ENCODE measurements at places on chromosomes 2 and 18.

DNA sequence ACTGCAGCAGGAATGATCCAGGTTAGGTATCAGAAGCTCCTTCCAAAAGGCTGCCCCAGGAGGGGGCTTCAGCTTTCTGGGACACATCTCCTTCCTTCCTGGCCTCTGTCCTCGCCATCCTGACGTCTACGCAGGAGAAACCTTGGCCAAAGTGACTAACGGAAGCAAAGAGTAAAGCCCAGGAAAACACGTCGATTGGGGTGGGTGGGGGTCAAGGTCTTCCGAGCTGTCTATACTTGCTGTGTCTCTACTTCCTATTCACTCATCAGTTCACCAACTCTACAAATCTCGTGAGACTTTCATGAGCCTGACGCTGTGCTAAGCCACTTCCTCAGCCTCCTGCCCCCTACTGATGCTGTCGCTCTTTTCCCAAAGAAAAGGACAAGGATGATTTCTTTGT is 212.6 kb downstream of the TNS1 start:
- no peak for DNase-seq

- no peak for DNase-seq
Measured at GRCh38 chr2:241193271-241193670, 4.8 kb downstream of the ANO7 start.

GRCh38 chr2:118687192-118687591 is 160.3 kb downstream of the EN1 start:
- no peak for DNase-seq

- no peak for DNase-seq
Measured at GRCh38 chr2:161122772-161123530, 37.3 kb upstream of the TANK start.

- DNase-seq = no peak
Measured at GRCh38 chr2:190794377-190794776, 86.2 kb upstream of the GLS start.

GRCh38 chr2:174691201-174691779 is 73.0 kb downstream of the CHRNA1 start:
- no peak for DNase-seq

- no peak for DNase-seq
Measured at GRCh38 chr2:44207102-44207501, 38.4 kb downstream of the PPM1B start.

GRCh38 chr2:10918661-10919409 is 7.1 kb downstream of the KCNF1 start:
- no peak for DNase-seq

DNA sequence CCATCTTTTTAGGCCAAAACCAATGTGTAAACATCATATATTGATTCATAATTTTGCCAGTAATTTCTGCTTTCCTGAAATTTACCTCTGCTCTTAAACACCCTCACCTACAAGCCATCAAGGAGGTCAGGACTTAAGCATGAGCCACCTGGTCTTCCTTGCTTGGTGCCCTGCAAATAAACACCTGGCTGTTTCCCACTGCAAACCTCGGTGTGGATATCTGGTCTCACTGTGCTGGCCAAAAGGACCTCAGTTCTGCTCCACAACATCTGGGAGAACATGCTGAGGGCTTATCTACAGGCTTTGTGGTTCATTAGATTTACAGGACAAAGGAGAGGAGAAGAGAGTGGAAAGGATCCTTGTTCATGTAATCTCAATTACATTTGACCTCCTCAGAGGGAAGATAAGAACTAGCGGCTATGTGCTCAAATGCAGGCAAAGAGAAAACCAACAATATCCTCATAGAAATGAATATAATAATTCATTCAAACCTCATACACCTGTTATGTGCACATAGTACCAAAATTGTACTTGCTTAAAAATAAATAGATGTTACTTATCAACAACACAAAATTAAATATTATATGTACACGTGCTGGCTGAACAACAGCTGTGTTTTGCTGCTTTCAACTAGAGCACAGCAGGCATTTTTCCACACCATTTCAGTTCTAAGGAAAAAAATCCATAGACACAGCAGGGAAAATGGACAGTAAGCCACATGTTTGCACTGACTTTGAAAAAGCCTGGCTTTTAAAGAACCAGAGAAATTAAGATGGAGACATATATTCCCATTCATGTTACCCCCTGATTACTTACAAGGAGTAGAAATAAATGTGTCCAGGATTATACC is 465.1 kb downstream of the LPIN1 start:
- DNase-seq = no peak

DNA sequence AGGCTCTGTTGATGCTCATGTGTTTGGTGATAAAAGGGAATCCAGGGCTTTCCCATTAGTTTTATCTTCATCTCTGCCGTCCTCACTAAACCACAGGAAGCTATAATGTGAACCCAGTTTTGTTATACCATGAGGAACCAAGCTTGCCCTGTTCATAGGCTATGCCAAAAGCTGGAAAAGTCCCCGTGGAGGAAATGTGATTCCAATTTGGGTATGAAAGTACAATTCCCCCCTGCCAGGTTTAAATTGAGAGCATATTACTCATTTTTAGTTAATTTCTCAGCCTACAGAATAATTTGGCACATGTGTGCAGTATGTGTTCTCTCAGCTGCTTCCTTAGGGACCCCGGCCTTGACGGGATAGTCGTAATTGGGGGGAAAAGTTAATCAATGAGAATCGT is 327.4 kb downstream of the RND3 start:
- DNase-seq = no peak

DNA sequence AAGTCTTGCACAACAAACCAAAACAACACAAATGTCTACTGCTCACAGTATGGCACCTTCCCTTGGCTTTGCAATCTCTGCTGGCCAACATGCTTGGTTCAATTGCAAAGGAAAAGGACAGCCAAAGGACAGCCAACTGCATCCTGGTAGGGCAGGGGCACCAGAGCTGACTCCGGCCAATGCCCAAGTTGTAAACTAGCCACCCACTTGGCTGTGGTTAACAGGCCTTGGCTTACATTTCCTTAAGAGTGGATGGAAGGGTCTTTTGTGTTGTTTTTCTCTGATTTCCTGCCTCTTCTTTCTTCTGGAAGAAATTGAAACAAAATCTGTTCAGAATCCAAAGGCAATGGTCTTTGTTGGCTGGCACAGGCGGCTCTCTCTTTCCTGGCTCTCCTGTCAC is 119.1 kb upstream of the TRIB2 start:
- no peak for DNase-seq

DNA sequence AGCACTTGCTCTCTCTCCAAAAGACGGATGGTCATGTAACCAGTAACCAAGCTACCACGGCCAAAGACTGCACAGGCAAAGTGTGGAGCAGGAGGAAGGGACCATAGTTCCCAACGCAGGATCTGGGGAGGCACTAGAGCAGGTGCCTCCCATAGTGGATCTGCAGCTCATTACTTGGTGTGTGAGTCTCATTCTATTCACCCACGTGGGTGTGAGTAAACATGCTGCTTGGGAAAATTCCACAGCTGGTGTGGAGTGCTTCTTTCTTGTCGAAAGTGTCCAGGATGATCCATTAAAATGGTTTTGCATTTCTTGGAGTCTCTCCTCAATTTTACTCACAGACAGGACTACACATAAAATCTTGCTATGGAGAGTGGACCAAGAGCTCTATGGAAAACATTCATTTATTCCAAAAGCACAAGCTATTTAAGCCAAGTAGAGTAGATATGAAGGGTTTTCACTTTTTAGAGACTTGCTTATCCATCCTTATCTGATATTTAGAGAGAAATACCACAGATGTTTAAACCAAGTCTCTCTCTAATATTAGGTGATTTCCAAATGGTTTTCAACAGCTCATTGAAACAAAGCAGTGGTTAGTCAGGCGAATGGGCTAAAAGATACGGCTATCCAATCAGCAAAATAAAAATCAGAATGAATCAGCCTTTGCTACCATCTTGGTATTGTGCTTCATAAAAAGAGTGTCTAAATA is 104.3 kb upstream of the CCDC195 start:
- DNase-seq = no peak

- no peak for DNase-seq
Measured at GRCh38 chr18:67776929-67777328, 260.4 kb upstream of the DSEL start.

DNA sequence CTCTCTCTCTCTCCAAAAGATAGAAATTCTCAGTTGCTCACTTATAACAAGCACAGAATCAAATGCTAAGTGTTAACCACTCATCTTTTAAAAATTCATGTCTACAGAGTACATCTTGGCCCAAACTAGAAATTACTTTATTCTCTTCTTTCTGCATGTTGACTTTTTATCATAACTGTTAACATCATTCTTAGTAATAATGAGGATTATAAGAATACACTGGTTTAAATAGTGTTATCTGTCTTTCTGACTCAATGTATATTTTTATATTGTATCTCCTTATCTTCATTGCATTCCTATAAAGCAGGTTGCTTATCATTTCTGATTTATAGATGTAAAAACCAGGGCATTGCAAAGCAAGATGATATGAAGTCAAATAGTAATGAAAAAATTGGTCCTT is 17.8 kb upstream of the KLF7 start:
- no peak for DNase-seq

DNA sequence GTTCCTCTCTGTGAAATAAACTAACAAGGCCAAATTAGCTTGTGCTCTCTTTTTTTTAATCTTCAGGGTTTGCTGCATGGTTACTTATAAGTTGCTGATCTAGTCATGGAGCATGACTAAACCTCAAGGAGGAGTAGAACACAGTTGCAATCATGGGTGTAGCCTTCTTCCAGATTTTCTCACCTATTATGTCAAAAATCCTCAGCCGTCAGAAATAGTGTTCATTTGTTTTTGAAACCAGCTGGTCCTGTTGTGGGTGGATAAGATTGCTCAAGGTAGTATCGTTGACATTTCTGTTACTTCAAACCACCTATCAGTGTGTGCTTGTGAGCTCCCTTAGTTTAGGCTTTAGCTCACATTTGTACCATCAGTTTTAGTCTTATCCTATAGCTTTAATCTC is 11.2 kb downstream of the RELCH start:
- DNase-seq = no peak

DNA sequence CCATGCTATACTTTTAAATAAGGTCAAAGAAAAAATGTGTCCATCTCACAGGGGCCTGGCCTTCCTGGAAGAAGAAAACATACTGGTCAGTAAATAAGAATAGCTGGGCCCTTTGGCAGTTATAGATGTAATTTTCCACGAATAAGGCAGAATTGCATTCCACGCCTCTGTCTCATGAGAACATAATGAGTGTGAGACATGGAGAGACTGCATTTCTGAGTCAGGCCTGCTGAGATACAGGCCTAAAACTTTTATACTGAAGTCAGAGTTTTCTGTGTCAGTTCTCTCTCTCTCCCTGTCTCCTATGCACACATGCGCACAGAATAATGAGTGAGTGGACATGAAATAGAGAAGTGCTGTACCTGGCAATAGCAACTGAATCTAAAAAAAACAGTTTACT is 20.4 kb upstream of the IL1R1 start:
- DNase-seq = no peak

Measured in NCI-H1930 (cell line).